ENCODE measurements at places on chromosomes 3 and 15.

GRCh38 chr15:43433165-43433564, 59.8 kb downstream of the TP53BP1 start:
- DNase-seq: no peak

GRCh38 chr15:62929000-62929357, 113.6 kb upstream of the TPM1 start:
- DNase-seq: no peak

DNA sequence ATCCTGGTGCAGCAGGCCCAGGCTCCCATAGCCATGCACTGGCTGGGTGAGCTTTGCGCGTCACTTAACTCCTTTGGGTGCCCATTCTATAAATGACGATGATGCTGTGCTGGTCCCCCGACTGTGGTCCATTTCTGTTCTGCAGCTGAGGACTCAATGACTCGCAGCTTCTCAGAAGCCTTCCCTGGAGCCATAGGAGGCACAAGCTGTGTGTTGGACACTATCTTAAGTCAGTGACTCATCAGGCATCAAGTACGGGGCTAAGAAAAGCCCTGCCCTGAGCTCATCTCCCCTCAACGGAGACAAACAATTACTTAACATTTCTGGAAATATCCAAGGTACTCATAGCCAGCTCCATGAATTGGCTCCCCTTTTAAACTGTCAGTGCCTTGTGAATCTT, 13.8 kb upstream of the MUSTN1 start:
- no peak for DNase-seq

GRCh38 chr3:147394884-147395225, 11.5 kb downstream of the ZIC4 start:
- no peak for DNase-seq

GRCh38 chr3:143122608-143123352, 3.2 kb downstream of the CHST2 start:
- DNase-seq: no peak

DNA sequence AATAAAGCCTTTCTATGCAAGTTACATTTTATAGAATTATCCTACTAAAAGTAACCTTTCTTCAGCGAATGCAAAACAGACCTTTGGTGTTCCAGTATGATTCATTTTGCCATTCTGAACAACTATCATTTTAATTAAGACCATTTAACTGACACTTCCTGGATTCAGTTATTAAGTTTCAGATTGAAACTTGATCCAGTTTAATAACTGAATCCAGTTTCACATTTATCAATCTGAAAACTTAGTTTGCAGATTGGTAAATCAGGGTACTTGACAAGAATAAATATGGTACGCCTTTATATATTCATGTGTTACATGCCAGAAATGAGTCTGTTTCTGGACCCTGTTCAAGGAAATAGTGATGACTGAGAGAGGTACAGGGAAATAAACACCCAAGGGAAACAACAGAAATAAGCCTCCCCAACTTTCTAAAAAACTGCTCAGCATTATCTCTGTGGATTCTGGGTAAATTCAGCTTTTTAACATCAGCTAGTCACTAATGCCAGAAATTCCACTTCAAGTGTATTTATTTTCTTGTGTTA, 23.3 kb upstream of the NFKBIZ start:
- peak; percentile 49 for DNase-seq

- DNase-seq: no peak
These were observed 231.1 kb upstream of the DPH6 start for GRCh38 chr15:35777061-35777460.

- DNase-seq: no peak
These were observed 585 bp downstream of the CSK start for GRCh38 chr15:74782259-74783071.

- DNase-seq: no peak
These were observed 270.6 kb upstream of the HES1 start for GRCh38 chr3:193865339-193865738.

GRCh38 chr3:178522200-178523052, 13.8 kb upstream of the KCNMB2 start:
- DNase-seq: no peak

GRCh38 chr15:80591938-80592825, 102.9 kb upstream of the ABHD17C start:
- no peak for DNase-seq

Data from activated CD4-positive, alpha-beta T cell treated with anti-CD3 and anti-CD28 coated beads, Interleukin-2, Interleukin-4, amounts not matched to agents 100 ng/mL and 50 ng/mL, durations not matched to agents 16 hours and 8 hours (primary cell).